ENCODE measurements at places on chromosomes 6 and 20.

- DNase-seq = no peak
These were observed 7.9 kb upstream of the NELFCD start for GRCh38 chr20:58973179-58973578.

DNA sequence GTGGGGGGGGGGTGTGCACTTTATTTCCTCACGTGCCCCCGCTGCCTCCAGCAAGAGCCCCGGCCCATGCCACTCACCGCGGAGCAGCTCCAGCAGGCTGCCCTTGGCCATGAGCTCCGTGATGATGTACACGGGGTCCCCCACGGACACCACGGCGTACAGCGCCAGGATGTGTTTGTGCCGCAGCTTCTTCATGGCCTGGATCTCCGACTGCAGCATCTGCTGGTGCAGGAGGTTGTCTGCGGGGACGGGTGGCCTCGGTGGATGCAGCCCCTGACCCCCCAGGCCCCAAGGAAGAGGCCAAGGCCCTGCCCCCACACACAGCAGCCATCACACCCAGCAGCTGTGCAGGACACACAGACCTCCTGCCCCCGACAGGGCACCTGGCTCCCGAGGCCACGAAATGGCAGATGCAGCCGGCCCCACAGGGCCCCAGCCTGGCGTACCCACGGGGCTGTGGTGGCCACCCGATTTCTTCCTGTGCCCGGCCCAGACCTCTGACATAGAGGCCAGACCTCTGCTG is 4.7 kb downstream of the PTK6 start:
- no peak for DNase-seq

GRCh38 chr20:8127553-8128255 is 4.4 kb upstream of the PLCB1 start:
- DNase-seq = no peak

DNA sequence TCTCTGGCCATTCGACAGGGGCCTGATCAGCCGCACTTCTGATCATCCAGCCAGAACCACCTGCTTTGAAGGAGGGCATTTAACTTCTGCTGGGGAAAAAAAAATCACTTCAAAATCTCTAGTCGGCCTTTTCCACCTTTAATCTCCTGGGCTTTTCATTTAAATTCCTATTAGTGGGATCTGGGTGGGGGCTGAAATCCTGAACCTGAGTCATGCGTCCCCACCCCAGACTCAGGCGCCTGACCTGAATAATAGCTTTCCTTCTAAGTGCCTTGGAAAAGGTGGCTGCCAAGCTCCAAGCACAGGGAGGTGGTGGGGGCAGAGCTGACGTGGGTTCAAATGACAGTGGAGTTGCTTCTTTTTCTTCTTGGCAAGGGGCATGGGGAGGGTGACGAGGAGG is 246.0 kb upstream of the EXOC2 start:
- DNase-seq = no peak

- DNase-seq = no peak
These were observed 90.6 kb upstream of the ADGRB3 start for GRCh38 chr6:68544450-68544849.

DNA sequence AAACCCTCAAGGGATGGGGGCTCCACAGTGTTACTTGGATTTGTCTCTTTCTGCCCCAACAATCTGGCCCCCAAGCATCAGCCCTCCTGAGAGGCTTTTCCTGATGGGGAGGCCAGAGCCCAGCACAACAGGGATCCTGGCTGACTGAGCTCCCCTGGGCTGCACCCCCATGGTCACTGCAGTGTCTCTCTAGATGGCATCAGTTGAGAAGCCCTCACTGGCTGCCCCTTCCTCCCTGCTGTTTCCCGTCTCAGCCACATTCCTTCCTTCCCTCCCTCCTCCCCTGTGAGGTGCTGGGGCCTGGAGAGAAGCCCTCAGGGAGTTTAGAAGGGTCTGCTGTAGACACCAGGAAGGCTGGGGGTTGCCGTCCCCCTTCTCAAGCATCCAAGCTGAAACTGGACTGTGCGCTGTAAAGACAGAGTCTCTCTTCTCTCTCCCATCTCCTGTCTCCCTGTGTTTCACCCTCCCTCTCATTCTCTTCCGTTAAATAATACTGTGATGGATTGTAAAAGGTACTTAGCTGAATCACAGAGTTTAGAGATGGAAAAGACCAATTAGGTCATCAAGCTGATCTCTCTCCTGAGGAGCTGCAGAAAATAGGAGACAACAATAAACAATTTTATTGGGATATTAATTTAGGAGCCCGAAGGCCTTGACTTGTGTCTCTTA is 29.7 kb downstream of the SAYSD1 start:
- no peak for DNase-seq
